Hepatocyte (in vitro differentiated cells): ENCODE measurements at places on chromosomes 2 and 18. TPM values are rescaled to one million over a fixed set of nuclear protein-coding genes. Genes with fewer than 3 reads are reported as not detected.

DNA sequence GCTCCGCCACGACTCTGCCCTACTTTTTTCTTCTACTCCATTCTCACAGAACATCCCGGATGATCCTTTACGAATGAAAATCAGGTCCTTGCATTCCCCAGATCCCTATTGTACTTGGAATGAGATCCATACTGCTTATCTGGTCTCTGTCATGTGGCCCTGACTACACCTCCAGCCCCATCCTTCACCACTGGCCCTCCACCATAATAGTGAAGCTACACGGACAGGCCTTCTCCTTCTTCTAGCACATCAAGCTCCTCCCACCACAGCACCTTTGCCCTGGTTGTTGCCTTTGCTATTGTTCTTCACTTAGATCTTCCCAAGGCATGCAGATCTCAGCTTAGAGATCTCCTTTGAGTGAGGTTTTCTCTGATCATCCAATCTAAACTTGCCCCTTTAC is 20.1 kb upstream of the RMDN2 start:
- no peak overlapping the region for H3K4me3 ChIP-seq
- no peak for DNase-seq
- H3K27me3 ChIP-seq: no peaks in the 10 kb centered on the region
- H3K27ac ChIP-seq: peak overlapping the region; percentile 34
- no peaks in the 10 kb centered on the region for H3K4me1 ChIP-seq

- H3K27ac ChIP-seq: no peak overlapping the region
- no peaks in the 10 kb centered on the region for H3K36me3 ChIP-seq
- no peak for DNase-seq
- H3K4me1 ChIP-seq: no peaks in the 10 kb centered on the region
- no peaks in the 10 kb centered on the region for H3K27me3 ChIP-seq
Observed at GRCh38 chr18:23524213-23524707, 20.9 kb downstream of the RMC1 start.

DNA sequence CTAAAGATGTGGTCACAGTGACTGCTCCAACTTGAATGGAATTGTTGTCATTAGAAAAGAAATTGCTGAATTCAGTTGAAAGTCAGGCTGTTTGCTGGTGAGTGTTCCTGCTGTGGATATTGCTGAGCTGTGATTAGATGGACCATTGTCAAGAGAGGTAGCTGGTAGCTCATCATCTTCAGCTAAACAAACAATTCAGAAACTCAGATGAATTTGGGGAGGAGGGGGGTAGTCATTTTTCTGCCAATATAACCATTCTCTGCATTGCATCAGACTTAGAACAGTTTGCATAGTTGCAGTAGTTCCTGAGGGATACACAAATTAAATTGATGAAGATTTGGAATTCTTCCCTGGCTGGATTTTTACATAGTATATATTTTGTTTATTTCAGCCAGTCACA is 108.3 kb downstream of the MTCL1 start:
- peaks cover 9% of the 10 kb centered on the region for H3K4me1 ChIP-seq
- H3K4me3 ChIP-seq: no peak overlapping the region
- H3K27me3 ChIP-seq: no peaks in the 10 kb centered on the region
- no peak for DNase-seq
- H3K27ac ChIP-seq: no peak overlapping the region
- H3K36me3 ChIP-seq: no peaks in the 10 kb centered on the region

Gene COL4A3
- 0.50 and 0.72 TPM in 2 replicates for total RNA-seq

Gene LYPD6B
- total RNA-seq: 13.3 and 16.8 TPM in 2 replicates

Gene NFATC1
- 0.60 and 4.2 TPM in 2 replicates for total RNA-seq

Gene BUB1
- 9.4 and 12.4 TPM in 2 replicates for total RNA-seq
